ENCODE measurements at places on chromosomes 6 and 20.
A peak's percentile ranks its signal among the peaks of the same experiment; 100 is the strongest.

GRCh38 chr20:49725694-49726093, 12.0 kb upstream of the B4GALT5 start:
- no peak for DNase-seq

DNA sequence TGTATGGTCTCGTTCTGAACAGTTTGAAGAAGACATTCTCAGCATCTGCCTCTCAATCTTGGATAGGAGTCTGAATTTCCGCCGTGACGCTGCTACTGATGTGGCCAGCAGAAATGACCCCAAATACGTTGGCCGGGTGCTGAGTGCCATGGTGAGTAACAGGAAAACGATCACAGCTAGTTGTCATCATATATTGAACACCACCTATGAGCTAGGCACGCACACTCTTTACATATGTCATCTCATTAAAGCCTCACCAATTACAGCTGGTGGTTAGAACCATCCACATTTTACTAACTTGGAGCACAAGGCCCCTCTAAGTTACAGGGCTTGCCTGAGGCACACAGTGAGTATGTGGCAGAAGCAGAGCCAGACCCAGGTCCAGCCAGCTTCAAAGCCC, 17.1 kb downstream of the TGM3 start:
- DNase-seq = no peak

GRCh38 chr6:130525408-130525807, 159.6 kb downstream of the TMEM200A start:
- DNase-seq = no peak

- DNase-seq = peak; percentile 68
These were observed 8.4 kb upstream of the ABHD12 start for GRCh38 chr20:25399037-25399430.

GRCh38 chr20:35121186-35121585, 25.9 kb downstream of the EDEM2 start:
- no peak for DNase-seq

- no peak for DNase-seq
These were observed 467.5 kb downstream of the CDKAL1 start for GRCh38 chr6:21001736-21002135.

GRCh38 chr6:5135788-5136376, 50.7 kb downstream of the PPP1R3G start:
- peak; percentile 36 for DNase-seq

- no peak for DNase-seq
These were observed 100.7 kb upstream of the SCP2D1 start for GRCh38 chr20:18712882-18713281.

GRCh38 chr20:16423311-16424212, 149.7 kb downstream of the KIF16B start:
- DNase-seq = no peak

- no peak for DNase-seq
These were observed 46.3 kb upstream of the IYD start for GRCh38 chr6:150322466-150322871.

DNA sequence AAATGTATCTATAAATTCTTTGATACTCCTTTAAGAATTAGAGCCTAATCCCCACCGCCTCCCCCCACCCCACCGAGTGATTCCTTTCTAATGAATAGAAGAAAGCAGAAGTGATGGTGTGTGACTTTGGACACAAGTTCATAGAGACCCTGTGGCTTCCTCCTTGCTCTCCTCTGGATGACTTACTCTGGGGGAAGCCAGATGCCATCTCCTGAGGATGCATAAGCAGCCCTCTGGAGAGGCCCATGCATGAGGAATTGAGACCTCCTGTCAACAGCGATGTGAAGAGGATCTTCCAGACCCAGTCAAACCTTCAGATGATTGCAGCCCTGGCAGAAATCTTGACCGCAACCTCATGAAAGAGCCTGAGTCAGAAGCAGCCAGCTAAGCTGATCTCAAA, 21.1 kb downstream of the AHCY start:
- no peak for DNase-seq

DNA sequence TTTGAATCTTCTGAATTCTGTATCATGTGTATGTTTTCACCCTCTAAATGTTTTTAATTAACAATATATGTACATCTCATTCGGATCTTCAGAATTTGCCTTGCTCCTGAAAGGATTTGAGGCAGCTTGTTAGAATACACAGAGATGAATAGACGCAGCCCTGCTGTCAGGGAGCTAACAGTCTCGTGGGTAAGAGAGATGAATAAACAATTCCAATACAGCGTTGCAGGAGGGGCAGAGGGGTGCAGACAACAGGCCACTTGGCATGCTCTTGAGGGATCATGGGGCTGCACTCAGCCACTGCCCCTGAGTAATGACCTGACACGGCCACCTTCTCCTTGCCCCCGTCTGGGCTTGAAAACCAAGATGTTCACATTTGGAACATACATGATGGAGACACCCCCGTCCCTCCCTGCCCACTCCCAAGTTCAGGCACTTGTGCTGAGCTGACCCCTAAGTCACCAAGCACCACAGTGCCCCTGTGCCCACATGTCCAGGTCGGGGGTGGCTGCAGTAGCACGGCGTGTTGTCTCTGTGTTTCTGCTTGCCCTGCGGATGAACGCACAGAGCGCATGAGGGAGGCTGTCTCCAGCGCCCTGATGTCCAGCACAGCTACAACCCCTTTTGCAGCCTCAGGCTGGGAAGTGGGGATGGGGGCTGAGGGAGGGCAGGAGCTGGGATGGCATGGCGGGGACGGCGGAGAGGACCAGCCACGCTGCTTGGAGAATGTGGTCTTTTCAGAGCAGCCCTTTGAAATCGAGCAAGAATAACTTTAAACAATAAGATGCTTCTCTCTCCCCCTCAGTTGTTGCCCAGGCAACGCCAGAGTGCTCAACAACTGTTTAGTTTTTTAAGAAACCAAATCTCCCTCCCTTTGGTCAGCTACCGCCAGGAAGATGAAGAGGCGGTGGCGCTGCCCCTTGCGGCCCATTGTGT, 33.0 kb upstream of the CDH22 start:
- DNase-seq = no peak

GRCh38 chr6:46583721-46584120, 68.9 kb downstream of the CYP39A1 start:
- no peak for DNase-seq

Data from CD4-positive, alpha-beta T cell treated with Interleukin-10 for 1 hour (primary cell).